ENCODE measurements at places on chromosomes 6 and 20. TPM values are rescaled to one million over a fixed set of nuclear protein-coding genes. Genes with fewer than 3 reads are reported as not detected.

RRAGD gene
- total RNA-seq: 10.6 TPM

CST7 gene
- total RNA-seq: not detected

CPNE1 gene
- 273 TPM for total RNA-seq

CDH26 gene
- 0.58 TPM for total RNA-seq

PI3 gene
- not detected for total RNA-seq

PTCRA gene
- total RNA-seq: not detected

TRERF1 gene
- 10.8 TPM for total RNA-seq

AGPAT1 gene
- total RNA-seq: 108 TPM

KHDC1L gene
- not detected for total RNA-seq

FAM162B gene
- 0.81 TPM for total RNA-seq

DEFB124 gene
- total RNA-seq: not detected

PERP gene
- total RNA-seq: 0.48 TPM

GRCh38 chr6:41092421-41093140 is 19.8 kb downstream of the NFYA start:
- peak; percentile 37 for DNase-seq

DNA sequence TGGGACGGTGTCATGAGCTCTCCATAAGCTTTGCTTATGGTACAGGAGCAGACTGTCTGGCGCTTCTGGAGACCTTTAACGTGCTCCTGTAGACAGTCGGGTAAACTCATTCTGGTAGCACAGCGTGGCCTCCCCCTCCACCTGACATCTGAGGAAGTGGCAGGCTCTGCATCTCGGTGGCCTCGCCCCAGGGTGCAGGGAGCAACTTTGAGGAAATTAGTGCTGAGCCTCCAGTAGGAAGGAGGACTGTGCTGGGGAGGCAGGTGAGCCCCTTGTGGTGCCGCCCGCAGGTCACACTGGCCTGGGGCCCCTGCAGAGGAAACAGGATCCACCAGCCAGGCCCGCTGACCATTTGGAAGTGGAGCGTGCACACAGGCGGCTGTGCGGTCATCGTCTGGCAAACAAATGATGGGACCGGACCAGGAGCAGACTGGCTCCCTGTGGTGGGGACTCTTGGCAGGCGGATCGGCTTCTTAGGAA is 57.9 kb downstream of the SYNJ2 start:
- no peak for DNase-seq

DNA sequence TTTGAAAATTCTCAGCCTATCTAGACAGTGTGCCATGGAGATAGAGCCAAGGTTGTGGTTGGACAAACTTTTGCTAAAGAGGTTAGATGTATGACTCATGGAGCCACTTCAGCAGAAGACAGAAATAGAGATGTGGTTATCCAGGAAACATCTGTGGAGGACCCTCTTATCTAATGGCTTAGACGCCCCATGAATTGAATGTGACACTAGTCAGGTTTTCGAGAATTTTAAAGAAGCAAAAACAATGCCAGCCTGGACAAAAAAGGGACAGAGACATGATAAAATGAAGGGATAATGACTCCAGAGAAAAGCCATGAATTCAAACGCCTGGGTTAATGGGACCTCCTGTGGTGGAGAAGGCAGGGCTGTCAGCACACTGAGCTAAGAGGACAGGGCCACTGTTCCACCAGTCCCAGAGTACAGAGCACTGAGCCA is 280.5 kb downstream of the CLVS2 start:
- DNase-seq: peak; percentile 81

GRCh38 chr20:461254-462198 is 807 bp downstream of the TBC1D20 start:
- DNase-seq: peak; percentile 62

DNA sequence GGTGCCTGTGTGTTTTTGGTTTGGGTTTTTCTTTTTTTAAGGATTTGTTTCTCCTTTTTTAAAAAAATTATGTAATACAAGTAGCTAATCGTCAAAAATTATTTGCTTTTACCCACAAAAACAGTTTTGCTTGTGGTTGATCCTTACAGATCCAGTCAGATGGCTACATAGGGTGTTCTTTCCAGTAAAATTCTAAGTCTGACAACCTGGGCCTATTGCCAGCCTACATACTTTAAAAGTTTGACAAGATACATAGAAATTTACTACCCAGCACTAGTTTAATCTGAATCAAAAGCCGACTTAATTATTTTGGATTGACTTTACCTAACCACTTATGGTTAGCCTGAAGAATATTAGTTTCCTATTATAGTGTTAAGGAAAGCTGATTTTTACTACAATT is 2.1 kb upstream of the SOX4 start:
- DNase-seq: no peak

DNA sequence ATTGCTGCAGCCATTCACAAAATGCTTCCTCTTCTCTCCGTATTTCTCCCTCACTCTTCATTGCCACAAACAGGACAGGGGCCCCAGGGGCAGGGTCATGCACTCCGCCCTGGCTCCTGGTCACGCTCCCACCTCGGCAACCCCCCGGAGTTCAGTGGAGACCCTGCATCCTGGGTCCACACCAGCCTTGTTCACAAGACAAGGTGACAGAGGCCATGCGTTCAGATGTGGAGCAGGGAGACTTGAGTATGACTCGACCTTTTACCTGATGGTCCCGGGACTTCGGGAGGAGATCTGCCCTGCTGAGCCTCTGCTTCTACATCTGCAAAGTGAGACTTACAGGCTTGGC is 49.4 kb downstream of the ANKRD60 start:
- DNase-seq: no peak

GRCh38 chr6:42436825-42437224 is 14.9 kb downstream of the TRERF1 start:
- no peak for DNase-seq

DNA sequence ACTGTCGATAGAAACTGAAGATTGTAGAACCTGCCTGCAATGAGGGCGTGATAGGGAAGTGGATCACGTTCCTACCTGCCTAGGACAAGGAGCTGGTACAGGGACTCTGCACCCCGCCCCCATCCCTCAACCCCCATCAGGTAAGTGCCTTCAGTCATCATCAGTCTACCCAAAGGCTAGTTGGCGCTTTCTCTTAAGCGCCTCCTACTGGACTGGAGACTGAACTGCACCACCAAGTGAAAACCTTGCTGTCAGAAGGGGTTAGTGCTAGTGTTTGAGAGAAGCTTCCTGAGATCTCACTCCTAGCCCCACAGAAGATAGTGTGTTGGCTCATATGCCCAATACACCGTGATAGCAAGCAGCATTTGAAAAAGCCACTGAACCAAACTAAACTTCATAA is 706.5 kb upstream of the MAN1A1 start:
- DNase-seq: peak; percentile 14

DNA sequence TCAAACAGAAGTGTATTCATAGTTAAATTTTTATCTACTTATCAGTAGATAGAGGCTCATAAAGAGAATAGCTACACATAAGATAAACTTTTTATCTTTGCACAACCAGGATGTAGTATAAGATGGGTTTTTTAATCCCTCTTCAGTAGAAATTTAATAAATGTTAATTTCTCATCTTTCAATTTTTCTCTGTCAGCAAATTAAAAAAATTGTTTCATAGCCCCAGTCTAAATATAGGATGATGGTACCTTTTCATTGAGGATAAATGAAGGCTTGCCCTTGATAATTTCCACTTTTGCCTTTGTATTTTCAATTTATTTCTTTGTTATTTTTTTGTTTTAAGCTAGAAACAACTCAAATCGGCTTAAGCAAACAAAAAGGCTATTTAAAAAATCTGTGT is 251.2 kb upstream of the NOX3 start:
- no peak for DNase-seq

DNA sequence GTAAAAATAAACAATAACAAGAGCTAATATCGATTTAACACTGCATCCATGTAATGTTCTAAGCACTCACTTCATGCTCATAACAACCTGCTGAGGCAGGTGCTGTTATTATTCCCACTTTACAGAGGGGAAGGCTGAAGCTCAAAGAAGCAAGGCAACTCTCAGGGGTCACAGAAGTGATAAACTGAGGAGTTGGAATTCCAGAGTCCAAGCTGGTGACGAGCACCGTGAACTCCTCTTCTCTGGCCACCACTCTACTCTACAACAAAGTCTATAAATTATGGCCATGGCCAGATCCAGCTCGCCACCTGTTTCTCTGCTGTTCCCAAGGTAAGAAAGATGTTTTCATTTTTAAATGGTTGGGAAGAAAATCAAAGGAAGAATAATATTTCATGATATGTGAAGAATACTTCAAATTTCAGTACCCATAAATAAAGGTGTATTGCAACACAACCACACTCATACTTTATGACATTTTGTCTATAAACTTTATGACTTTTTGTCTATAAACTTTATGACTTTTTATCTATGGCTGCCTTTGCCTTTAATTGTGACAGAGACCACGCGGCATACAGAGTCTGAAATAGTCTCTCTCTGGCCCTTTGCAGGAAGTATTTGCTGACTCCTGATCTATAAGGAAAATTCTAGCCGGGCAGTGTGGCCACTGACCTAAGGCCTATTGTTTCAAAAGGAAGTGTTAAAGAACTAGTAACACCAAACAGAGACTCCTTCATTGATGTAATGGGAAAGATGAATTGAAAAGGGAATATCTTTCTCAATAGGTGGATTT is 113.2 kb upstream of the KCNG1 start:
- no peak for DNase-seq

- no peak for DNase-seq
These were observed 212.9 kb downstream of the PAX1 start for GRCh38 chr20:21918398-21918797.

DNA sequence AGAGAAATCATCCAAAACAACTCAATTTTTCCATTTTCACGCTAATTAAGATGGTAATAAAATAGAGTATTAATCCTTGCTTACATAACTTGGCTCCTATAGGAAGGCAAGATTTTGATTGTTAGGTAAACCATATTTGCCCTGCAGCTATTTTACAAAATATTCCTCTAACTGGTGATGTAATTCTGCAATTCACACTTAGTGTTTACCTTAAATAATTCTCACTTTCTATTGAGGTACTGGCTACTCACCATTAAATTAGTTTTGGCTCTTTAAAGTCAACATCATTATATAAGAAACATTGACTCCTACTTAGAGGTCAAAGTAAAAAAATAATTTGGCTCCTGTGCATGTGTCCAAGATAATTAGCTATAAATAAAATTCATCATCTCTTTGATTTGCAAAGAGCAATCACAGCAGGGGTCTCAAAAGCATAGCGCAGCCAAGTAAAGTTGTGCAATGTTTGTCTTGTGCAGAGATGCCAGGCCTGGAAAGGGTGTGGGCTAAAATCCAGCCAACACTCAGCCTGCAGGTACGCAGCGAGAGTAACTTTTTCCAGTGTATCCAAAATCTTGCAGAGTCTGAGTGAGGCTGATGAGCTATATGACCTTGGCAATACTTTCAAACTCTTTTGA is 501.2 kb downstream of the MMUT start:
- DNase-seq: peak; percentile 37

DNA sequence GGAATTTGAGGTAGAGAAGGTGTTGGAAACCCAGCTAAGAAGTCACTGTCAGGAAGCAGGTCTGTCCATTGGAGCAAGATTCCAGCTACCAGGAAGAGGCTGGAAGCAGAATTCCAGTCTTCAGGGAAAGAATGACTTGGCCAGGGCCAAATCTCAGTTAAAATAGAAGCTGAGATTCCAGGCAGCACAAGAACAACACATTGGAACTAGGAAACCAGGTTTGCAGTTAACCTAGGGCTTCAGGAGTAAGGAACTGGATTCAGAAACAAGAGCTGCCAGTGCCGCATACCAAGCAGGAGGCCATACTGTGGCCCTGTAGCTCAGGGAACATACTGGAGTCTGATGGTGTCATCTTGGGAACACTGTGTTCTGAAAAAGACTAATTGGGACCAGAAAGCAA is 73.7 kb upstream of the FUCA2 start:
- DNase-seq: no peak

DNA sequence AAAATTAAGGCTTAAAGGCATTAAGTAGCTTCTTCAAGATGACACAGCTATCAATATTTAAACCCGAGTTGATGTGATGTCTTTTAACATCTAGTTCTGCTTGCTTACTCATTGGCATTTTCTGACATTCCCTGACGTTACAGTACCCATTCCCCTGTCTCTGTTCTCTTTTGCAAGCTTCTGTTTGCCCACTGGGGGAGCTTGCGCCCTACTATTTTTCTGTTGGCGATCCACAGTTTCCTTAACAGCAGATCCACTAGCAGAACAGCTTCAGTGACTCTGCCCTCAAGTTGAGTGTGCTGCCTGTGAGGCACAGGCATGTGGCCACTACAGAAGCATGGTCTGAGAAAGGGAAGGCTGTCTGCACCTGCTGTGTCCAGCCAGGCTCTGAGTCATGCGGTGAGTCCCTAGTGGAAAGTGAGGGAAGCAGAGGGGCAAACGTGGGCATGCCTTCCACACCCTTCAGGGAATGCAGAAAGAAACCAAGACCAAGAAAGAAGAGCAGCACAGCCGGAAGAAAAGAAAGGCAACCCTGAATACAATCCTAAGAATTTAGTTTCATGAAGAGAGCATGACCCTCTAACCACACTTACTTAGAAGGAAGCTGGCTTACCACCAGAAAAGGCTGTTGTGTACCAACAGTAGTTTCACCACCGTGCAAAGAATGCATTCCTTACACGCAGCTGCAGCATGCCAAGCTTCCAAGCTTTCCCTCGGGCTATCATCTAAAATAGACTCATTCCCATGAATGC is 97.7 kb upstream of the VGLL2 start:
- DNase-seq: no peak

DNA sequence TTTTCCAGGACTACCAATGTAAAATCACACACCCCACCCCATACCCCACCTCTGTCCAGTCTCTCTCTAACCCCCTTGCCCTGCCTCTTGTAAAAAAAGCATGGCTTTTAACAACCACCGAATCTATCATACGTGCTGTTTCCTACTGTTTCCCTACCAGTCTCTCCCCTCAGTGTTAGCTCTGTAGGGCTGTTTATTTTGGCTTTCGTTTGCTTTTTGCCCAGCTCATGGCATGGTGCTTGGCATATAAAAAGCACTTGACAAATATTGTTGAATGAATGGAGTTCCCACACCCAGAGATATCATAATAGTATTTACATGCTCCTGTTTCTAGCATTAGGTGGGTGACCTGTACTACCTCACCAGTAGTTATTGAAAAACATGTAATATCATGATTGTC is 148.2 kb downstream of the OPRM1 start:
- DNase-seq: no peak

GRCh38 chr6:119727504-119728219 is 378.1 kb upstream of the MAN1A1 start:
- no peak for DNase-seq

GRCh38 chr6:157981395-157982101 is at the start of gene SYNJ2:
SYNJ2 (plus strand) TSS chr6:157981863; CDS start chr6:157981962, 99 bp downstream.
- DNase-seq: peak; percentile 83

DNA sequence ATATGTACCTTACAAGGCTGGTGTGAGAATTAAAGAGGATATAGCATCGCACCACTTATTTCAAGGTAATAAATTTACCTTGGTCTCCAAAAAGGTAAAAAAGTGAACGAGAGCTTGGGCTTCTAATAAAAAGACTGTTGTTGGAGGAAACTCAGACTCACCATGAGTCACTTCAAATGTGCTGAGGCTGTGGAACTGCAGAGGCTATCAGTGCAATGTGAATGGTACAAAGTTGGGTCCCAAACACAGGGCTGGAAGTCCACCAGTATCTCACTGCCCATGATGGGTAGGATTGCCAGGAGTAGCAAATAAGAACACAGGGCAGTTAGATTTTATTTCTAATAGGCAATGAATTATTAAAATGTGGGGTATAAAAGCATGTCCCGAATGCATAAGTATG is 200.6 kb downstream of the MAFB start:
- no peak for DNase-seq
